ENCODE measurements at places on chromosomes 5 and 9.

DNA sequence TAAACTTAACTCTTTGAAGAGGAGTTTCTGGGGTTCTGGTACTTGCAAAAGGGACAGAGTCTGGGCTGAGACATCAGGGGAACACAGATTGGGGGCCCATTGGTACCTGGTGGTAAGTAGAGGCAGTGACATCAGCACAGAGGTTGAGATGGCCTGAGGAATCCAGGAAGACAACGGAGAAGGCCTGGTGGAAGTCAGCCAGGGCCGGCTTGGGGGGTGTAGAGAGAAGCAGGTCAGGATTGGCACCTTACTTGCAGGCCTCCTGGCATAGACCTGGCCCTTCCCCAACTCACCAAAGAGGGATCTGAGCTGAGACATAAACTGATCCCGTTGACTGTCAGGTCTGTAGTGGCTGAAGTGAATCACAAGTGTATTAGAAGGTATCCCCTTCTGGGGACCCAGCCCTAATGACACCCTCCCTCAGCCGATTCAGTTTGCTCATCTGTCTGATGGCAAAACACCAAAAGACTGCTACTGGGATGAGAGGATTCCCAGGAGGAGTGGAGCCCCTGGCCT is 5.5 kb downstream of the NOL6 start:
- no peak for DNase-seq

GRCh38 chr5:91707521-91707841 is 324.4 kb upstream of the ARRDC3 start:
- no peak for DNase-seq

DNA sequence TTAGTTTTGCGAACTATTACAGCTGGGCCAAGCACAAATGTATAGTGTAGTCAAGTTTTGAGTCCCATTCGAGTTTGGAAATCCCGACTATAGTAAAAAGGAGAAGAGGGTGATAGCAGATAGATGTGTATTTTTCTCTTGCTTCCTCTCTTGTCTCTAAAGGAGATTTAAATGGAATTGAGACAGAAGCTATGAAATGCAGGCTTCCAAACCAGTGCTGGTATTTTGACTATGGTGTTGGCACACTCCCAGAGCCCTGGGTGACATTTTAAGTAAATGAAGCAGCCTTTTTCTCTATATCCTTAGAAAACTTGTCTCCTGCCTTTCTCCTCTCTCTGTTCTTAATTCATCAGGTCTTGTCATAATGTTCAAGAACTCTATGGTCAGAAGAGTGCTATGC is 17.7 kb upstream of the AUH start:
- no peak for DNase-seq

- no peak for DNase-seq
These were observed 753 bp upstream of the NR5A1 start for GRCh38 chr9:124507880-124508423.

GRCh38 chr5:73451224-73452130 is 2.9 kb upstream of the FOXD1 start:
- DNase-seq: peak; percentile 44

DNA sequence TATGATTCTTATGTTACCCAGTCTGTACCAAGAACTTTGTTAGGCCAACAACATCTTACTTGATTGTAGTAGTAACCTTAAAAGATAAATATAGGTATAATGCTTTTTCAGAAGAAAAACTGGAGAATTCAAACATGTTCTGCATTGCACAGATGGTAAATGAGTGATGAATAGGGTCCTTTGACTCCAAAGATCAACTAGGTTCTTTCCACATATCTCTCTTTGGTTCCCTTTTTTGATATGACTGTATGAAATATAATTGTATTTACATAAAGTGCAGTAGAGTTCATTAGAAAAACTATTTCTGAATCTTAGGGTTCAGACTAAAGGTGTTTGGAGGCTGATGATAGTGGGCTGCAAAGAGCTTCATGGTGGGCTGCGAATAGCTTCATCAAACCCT is 150.5 kb upstream of the CDKN2B start:
- DNase-seq: no peak

GRCh38 chr9:87336914-87337333 is 160.7 kb upstream of the DAPK1 start:
- DNase-seq: no peak

DNA sequence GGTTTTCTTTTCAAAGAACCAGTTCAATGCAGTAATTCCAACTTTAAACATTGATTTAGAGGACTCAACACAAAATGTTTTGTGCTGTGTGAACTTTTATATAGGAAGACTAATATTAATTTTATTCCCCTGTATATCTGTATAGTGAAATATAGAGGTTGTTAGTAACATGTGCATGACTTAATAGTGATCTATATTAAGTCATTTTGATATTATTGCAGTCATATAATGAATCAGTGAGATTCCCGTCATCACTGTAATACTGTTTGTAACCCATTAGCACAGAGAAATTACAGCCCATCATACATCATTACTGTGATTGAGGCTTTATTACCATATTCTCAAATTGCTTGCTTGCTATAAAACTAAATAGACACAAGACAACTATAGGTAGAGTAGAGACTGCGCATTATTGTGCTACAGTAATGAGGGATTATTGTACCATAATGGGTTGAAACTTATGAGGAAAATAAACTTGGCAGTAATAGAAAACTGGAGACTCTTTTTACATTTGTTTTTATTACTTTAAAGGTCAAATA is 170.7 kb downstream of the RANBP17 start:
- no peak for DNase-seq

GRCh38 chr5:177390363-177391300 is 6.4 kb downstream of the SLC34A1 start:
- DNase-seq: peak; percentile 81

Data from stimulated activated CD8-positive, alpha-beta memory T cell treated with anti-CD3 and anti-CD28 coated beads, Interleukin-7, amount 100 ng/mL, for 24 hours (primary cell).